GM12892 (cell line): ENCODE measurements at places on chromosomes 3 and 15.

DNA sequence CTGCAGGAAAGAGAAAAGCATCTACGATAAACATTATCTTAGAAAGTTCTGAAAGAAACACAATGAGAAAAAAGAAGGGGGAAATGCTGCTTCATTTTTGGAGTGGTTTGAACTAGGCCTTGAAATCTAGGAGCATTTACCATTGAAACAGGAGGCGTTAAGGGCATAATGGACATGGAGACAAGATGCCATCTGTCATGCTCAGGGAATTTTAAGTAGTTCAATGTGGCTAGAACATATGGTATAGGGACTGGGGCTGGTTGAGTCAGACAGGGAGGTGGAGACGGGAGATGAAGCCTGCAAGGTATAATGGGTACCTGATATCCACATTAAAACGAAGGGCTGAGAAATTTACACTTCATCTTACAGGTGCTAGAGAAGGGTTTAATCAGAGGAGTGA lies 10.4 kb upstream of the PLAAT1 start:
- DNase-seq: no peak

- no peak for DNase-seq
These were observed 76.2 kb downstream of the POLR2M start for GRCh38 chr15:57782731-57783130.

GRCh38 chr15:99092554-99093172 lies 12.2 kb upstream of the SYNM start:
- no peak for DNase-seq

DNA sequence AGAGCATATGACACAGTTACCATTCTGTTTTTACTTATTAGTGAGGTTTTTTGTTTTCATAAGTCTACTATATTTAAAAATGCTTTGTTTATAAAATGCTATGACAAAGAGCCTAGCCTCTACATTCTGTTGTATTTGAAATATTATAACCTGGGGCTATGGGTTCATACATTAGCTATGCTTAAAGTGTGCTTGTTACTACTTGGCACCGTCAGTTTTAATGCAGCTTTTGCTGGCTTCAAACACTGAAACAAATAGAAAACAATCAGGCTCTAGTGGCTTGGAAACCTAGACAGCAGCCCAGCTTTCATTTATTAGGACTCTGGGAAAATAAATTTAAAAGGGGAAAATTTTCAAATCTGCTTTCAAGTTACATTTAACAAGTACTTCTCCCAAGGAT lies 635.9 kb downstream of the CADM2 start:
- DNase-seq: no peak

- DNase-seq: no peak
These were observed 26.3 kb downstream of the BMF start for GRCh38 chr15:40082195-40082883.

GRCh38 chr3:193777524-193777923 lies 184.5 kb downstream of the OPA1 start:
- DNase-seq: no peak

GRCh38 chr3:148615382-148615781 lies 82.3 kb upstream of the AGTR1 start:
- no peak for DNase-seq

- no peak for DNase-seq
These were observed 13.4 kb upstream of the MFSD1 start for GRCh38 chr3:158788446-158788845.

DNA sequence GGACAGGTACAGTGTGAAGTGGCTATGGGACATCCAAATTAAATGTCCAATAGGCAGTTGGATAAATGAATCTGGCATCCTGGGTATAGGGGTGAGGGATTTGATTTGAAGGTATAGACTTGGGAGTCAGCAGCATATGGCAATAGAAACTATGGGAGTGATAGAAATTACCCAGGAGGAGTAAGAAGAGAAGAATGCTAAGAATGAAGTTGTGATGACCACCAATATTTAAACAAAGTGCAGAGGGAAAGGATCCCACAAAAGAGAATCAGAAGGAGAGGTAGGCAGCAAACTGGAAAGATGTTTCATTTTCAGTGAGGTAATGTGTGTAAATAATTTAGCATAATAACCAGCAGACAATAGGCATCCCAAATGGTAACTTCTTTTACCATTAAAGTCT lies 13.8 kb upstream of the MSL2 start:
- DNase-seq: no peak

DNA sequence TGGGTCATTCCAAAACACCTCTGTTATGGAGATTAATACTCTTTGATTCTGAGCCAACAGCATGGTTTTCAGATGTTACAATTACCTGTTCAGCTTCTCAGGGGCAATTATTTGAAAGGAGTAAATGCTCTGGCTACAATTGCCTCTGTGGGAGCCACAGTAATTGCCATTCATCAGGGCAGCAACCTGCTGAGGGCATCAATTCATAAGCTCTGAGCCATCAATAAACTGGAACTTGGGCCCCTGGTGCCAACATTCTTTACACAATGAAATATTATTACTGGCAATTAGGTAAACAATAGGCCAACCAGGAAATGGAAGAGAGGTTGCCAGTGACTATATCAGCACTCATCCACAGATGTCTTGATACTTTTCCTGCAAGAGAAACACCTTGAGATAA lies 660.8 kb downstream of the MECOM start:
- no peak for DNase-seq

DNA sequence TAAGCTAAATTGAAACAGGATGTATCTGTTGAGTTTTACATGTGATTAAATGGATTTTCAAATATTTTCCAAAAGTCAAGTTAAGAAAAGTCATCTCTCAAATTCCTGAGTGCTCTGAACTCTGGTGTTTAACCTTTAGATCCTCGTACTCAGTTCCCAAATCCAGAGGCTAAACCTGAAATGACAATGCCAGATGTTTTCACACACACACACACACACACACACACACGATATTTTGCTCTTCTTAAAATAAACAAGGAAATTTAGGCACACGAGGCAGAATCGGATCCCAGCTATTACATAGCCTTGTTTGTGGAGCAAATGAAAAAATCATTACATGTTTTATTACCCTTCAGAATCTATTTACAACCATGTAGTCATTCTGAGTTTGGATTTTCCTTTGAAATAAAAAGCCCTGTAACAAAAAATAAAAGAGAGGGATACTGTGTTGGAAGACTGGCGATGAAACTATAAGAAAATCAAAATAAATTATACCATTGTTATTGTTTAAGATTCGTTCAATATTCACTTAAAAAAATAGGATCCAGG lies 20.6 kb upstream of the UBE2E1 start:
- no peak for DNase-seq

DNA sequence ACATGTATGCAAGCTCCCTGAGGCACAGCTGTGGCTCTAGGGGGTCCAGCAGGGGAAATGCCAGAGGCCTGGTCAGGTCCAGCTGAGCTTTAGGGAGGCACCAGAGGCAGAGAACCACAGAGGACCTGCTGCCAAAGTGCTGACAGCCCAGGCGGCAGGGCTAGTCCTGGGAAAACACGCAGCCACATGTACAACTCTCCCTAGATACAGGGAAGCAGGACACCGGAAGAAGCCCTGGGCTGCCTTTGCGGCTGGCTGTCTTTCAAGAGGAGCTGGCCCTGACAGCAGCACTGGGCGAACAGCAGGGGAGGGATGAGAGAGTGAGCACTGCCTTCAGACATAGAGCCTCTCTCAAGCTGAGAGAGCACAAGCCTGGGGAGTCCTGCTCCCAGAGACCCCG lies 40.7 kb downstream of the RFT1 start:
- DNase-seq: no peak

GRCh38 chr3:131277836-131278497 lies 103.6 kb upstream of the NUDT16 start:
- no peak for DNase-seq

DNA sequence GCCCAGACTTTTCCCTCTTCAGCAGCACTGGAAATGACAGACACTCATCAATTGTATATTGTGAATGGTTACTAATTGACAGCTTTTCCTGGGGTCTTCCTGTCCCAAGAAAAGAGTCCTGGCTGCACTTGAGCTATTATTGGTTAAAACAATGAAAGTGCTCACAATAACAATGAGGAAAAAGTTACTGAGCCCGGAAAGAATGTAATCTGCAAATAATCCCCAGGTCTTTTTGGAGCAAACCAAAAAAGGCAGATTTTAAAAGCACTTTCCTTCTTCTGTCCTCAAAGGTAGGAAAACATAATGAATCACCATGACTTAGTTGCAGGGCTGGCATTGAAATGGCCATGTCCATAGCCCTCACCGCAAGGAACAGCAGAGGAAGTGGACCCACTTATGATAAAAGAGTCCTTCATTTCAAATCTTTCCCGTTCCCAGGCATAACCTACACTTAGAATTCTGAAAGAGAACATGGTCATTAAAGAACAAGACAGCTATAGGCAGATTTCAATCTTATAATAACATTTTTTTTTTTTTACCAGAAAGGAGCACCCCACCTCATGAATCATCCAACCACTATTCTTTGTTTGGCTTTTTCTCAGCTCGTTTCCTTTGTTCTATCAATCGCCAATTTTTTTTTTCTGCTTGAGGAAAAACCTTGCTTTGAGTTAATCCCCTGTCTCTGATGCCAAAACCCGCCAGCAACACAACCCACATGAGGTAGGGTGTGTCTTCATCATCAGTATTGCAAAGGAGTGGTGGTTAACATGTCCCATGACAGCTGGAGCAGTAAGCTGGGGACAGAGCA lies 35.5 kb upstream of the ATP1B3 start:
- DNase-seq: no peak

GRCh38 chr3:115927197-115927596 lies 303.9 kb downstream of the GAP43 start:
- DNase-seq: no peak

DNA sequence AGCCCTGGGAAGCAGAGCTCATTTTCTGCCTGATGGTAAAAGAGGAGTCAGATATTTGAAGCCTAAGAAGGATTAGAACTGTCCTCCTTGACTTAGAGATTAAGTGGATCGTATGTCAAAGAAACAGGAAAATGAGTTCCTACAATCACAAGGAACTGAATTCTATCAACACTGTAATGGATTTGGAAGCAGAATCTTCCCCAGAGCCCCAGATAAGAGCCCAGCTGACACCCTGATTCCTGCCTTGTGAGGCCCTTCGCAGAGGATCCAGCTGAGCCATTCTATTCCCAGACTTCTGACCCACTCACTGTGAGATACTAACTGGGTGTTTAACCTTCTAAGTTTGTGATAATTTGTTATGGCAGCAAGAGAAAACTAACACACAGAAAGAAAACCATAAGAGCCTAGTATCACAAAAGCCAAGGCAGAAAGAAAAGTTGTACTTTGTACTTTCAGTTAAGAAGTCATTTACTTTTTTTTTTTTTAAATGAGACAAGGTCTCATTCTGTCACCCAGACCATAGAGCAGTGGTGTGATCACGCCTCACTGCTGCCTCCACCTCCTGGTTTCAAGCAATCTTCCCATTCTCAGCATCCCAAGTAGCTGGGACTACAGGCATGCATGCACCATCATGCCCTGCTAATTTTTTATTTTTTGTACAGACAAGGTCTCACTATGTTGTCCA lies 61.1 kb upstream of the ZBTB20 start:
- no peak for DNase-seq

GRCh38 chr3:81743096-81744025 lies 18.1 kb downstream of the GBE1 start:
- DNase-seq: no peak

- no peak for DNase-seq
These were observed 60.6 kb downstream of the WNT5A start for GRCh38 chr3:55426486-55426885.

GRCh38 chr3:19073341-19074105 lies 74.8 kb upstream of the KCNH8 start:
- no peak for DNase-seq

GRCh38 chr3:87771337-87772192 lies 287.2 kb downstream of the CGGBP1 start:
- DNase-seq: no peak

DNA sequence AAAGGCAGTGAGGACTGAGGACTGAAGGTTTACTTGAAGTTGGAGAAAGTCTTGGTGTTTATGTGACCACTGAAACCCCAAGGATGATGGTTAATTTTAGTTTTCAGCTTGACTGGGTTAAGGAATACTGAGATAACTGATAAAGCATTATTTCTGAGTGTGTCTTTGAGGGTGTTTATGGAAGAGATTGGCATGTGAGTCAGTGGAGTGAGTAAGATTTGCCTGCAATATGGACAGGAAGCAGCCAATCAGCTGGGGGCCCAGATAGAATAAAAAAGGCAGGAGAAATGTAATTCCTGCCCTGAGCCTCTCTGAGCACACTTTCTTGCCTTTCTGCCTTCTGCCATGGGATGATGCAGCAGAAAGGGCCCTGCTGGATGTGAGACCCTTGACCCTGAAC lies 92.4 kb downstream of the KBTBD8 start:
- DNase-seq: no peak

- DNase-seq: no peak
These were observed 32.9 kb downstream of the TBC1D2B start for GRCh38 chr15:78044407-78045155.

DNA sequence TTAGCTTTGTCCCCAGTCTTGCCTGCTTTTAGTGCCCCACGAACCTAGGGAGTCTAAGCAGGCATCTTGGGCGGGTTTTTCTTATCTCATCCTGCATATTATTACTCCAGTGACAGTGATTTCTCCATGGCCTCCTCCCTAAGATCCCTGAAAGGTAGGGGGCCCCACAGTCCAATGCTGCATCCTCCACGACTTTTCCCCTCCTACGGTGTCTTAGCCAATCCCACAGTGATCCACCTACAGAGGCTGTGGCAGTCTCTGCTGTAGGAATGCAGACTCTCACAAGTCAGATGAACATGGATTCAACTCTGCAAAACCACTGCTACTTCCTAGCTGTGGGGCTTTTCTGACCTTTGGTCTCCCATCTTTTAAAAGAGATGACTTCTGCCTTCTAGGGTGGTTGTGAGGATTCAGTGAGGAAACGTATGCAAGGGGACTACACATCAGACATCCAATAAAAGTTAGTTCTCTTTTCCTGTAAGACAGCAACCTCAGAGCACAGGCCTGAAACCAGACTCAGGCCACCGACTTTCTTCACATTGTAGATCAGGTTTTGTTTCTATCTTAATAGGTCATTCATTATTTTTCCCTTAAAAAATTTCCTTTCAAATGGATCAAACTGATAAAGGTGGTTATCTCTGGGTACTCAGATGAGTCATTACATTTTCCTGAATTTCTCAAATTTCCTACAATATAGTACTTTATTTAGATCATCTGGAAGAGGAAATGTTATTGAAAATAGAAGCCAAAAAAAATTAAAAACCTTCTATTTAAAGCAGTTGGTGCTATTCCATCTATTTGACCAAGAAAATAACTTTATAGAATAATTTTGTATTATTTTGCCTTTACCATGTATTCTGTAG lies 23.2 kb downstream of the ILDR1 start:
- DNase-seq: no peak
